Activated naive CD8-positive, alpha-beta T cell treated with anti-CD3 and anti-CD28 coated beads, Interleukin-2, amount 50 U/mL, for 24 hours (primary cell): ENCODE measurements at places on chromosomes 3 and 15.

- no peak overlapping the region for H3K4me3 ChIP-seq
- H3K4me1 ChIP-seq, result no peaks in the 10 kb centered on the region
Measured at GRCh38 chr15:77526595-77527163, 106.0 kb downstream of the HMG20A start.

GRCh38 chr3:20185331-20185678, 701 bp downstream of the SGO1 start:
- H3K27ac ChIP-seq, result no peak overlapping the region
- peak; percentile 4 for DNase-seq
- no peak overlapping the region for H3K4me3 ChIP-seq
- H3K36me3 ChIP-seq, result peaks cover 19% of the 10 kb centered on the region
- no peaks in the 10 kb centered on the region for H3K27me3 ChIP-seq

GRCh38 chr3:171028779-171029232, 2.3 kb upstream of the SLC2A2 start:
- no peaks in the 10 kb centered on the region for H3K4me1 ChIP-seq
- no peak for DNase-seq
- peaks cover 26% of the 10 kb centered on the region for H3K27me3 ChIP-seq
- H3K36me3 ChIP-seq, result no peaks in the 10 kb centered on the region

DNA sequence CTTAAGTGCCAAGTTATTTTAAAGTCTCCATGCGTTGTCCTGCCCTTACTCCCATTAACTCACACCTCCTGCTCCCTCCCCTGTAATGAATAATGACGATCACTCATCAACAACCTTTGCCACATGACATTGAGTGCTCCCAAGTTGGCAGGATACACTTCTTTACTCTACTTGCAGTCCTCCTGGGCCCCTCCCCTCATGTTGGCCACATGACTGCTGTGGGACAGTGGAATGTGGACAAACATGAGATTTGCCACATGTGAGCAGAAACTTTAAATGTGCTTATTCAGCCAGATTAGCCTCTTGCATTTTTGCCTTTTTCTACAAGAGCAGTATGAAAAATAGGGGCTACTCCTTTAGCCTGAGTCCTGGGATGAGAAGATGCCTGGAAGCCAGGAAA, 167.9 kb downstream of the DCLK3 start:
- no peak overlapping the region for H3K4me3 ChIP-seq
- no peak for DNase-seq
- no peaks in the 10 kb centered on the region for H3K36me3 ChIP-seq
- no peak overlapping the region for H3K27ac ChIP-seq

DNA sequence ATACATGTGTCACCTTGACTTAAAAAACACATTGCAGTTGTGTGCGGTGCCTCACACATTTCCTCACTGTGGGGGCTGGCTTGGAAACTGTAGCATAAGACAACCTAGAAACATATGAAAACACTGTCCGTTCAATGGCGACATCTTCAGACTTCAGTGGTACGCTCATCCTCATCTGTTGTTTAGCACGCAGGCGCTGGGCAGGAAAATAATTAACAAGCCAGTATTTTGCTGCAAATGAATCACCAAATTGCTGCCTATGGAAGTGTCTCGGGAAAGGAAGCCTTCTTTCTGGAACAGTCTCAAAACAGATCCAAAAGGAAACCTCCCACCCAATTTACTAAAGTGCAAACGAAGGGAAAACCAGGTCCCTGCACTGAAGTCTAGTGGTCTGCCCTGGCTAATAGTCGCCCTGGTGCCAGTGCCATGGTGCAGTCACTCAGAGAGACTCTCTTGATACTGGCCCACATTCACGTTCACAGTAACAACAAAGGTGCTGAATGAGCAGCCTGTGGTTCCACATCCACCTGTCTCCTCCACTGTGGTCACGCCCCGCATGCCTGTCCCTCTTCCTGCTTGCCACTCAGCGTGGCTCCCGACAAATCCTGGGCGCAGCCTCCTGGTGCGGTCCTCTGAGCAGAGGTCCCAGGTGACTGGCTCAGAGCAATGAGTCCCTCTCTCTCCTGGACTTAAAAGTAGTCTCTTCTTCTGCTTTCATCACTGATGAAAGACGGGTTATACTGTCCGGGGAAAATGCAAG, 35.6 kb upstream of the MUC13 start:
- H3K36me3 ChIP-seq, result peaks cover 14% of the 10 kb centered on the region
- DNase-seq, result no peak
- no peaks in the 10 kb centered on the region for H3K27me3 ChIP-seq
- H3K27ac ChIP-seq, result peak overlapping the region; percentile 51
